WTC11 (cell line): ENCODE measurements at places on chromosomes 4 and X. TPM values are rescaled to one million over a fixed set of nuclear protein-coding genes. Genes with fewer than 3 reads are reported as not detected.

- DNase-seq: peak; percentile 71
Observed at GRCh38 chr4:113878668-113879067, 100.8 kb downstream of the ARSJ start.

- DNase-seq: no peak
Observed at GRCh38 chr4:4480685-4481398, 61.0 kb downstream of the STX18 start.

GRCh38 chr4:42594888-42595287 is 62.0 kb downstream of the ATP8A1 start:
- no peak for DNase-seq

GRCh38 chrX:70016513-70016912 is 33.2 kb downstream of the AWAT2 start:
- no peak for DNase-seq

DNA sequence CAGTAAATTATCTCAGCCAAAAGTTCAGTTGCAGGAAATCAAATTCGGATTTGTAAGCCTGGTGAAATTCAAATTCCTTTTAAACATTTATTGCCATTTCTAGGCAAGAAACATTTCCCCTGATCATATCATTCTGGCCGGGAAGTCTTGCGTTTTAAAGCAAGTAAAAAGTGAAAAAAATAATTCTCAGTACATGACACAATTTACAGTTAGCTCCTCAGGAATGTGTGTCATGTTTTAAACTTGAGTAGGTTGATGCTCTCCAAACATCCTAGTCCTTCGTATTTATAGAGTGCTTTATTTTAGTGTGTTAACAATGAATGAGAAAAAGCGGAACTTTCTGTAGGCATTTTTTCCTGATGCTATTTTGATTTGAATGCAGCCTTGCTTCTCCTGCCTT is 158.3 kb upstream of the SCML1 start:
- DNase-seq: no peak

- DNase-seq: no peak
Observed at GRCh38 chr4:168711197-168712140, 214.6 kb downstream of the PALLD start.

DNA sequence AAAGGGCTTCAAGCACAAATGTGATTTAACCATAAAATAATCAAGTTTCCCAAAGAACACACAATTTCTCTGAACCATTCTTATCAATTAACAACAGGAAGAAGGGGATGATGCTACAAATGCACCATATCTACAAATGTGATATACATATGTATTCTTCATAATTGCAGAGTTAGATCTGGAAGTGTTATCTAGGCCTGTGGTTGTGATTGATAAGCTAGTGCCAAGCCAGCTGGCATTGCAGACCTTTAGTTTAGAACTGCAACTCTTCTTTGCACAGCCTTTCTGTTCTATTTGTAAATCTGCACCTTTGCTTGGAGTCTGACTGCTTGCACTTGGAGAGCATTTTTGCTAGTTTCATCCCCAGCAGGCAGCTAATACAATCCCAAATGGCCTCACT is 145.5 kb upstream of the NPY2R start:
- DNase-seq: no peak

GRCh38 chrX:85851418-85851817 is 195.9 kb downstream of the CHM start:
- peak; percentile 52 for DNase-seq

DNA sequence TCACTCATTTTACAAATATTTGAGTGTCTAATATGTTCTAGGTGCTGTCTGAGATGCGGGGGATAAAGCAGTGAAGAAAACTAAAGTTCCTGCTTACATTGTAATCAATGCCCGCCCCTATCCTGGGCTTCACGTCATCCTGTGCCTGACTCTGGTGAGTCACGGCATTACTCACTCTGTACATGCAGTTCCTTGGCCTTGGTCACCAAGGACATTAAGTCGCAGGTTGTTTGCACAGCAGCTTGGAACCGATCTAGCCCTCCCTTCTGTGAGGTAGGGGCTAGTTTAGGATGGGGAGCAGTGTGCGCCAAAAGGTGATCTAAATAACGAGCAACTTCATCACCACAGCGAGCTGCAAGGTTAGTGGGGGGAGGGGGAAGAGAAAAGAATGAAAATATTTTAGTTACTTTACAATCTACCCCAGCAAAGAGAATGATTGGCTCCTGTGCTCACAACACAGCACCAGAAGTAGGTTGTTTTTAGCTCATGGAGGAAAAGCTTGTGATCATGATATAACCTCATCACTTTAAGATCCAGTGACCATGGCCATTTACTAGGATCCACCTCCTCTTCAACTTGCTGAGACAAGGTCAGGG is 48.0 kb upstream of the HDAC8 start:
- DNase-seq: no peak

- DNase-seq: no peak
Observed at GRCh38 chr4:25310803-25311166, 1.8 kb upstream of the ZCCHC4 start.

DNA sequence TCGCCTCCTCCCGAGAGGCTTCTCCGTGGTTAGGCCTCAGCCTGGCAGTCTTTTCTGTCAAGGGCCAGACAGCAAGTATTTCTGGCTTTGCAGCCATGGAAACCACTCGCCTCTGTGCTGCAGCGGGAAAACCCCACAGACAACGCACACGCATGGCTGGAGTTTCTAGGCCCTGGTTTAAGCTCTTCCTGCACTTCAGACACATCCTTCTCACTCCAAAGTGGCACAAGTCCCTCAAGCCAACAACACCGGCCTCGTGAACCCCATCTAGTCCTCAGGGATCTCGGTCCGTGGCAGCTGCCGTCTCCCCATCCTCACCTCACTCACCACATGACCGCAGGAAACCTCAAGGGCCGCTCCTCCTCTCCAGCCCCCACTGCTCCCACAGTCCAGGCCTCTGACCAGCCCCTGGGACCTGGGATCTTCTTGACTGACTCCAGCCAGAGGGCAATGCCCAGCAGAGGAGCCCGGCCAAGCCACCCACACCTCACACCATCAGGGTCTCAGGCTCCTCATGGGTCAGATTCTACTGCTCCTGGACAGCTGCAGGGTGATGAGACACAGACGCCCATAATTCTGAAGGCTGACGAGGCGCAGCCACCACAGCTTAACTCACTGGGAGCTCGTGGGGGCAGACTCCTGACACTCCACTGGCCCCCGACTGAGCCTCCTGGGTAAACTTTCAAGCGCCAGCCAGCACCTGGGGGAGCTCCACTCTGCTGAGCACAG is 21.7 kb downstream of the LETM1 start:
- no peak for DNase-seq

- no peak for DNase-seq
Observed at GRCh38 chr4:185722029-185722316, 90.0 kb downstream of the SORBS2 start.

- no peak for DNase-seq
Observed at GRCh38 chr4:147954850-147955249, 223.0 kb downstream of the ARHGAP10 start.

DNA sequence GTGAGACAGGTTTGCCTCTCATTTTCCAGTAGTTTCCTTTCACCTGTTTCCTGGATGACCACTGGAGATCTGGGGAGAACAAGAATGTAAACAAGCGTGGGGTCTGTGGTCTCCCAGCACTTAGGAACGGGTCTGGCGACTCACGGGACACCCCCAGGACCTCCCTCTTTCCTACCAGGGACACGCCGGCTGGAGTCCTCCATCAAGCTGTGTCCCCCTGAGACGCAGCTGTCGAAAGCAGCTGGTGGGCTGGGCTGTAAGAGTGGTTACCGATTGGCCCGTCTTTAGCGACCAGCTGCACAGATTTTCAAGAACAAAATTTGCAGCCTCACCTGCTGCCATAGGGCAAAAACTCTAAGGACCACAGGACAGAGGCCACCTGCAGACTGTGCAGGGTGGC is 11.9 kb downstream of the LRPAP1 start:
- peak; percentile 5 for DNase-seq

DNA sequence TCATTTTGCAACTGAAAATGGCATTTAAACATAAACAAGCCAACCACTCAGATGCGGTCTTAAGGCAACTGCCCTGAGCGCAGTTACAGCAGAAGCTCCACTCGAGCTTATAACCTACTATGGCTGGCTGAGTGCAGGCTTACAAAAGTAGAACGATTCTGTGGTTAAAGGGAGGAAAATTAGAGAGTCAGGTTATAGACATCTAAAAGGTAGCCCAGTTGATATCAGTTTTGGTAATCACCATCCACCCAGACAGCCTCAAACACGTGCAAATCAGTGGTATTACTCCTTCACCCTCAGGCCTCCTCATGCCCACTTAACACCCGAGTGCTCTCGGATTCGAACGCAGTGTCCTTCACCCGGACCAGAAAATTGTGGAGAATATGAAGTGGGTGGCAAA is 3.1 kb downstream of the LEF1 start:
- no peak for DNase-seq

- DNase-seq: no peak
Observed at GRCh38 chr4:99390055-99390454, 37.5 kb upstream of the ADH1C start.

DNA sequence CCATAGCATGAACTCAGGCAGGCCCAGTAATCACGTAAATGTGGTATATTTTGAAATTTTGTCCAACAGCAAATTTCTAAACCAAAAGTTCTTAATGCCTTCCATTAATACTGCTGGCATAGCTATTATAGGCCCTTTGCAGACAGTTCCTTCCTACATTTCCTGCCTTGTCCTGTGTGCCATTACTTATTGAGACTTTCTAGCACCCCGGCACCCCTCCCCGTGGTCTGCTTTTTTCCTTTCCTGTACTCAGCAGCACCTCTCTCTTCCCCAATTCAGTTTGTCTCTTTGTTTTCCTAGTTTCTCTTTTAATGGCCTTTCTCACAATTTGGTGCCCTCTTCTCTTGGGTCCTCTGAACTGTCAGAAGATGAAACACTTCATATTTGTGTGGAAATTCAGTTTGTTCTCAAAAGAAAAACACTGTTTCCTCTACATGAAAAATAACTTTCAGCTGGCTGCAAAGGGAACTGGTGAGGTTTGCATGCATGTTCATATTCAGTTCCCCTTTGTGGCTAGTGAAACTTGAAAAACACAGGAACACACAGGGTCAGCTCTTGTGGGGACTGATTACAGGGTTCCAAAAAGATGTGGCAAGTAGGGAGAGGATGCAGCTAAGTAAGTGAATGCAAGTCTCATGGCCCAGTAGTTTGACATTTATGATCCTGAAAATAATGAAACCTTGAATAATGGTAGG is 17.1 kb downstream of the GPR34 start:
- no peak for DNase-seq

Gene MAPK10
- 4.6 to 5.8 TPM (median 5.2 TPM) in 3 replicates for total RNA-seq

Gene TEX13D
- total RNA-seq: not detected in 3 replicates

Gene EGFL6
- total RNA-seq: 0.89 to 0.96 TPM (median 0.89 TPM) in 3 replicates

Gene RPGR
- 8.5 to 11.1 TPM (median 10.7 TPM) in 3 replicates for total RNA-seq
